A549 (cell line): ENCODE measurements at places on chromosomes 11 and 22.

DNA sequence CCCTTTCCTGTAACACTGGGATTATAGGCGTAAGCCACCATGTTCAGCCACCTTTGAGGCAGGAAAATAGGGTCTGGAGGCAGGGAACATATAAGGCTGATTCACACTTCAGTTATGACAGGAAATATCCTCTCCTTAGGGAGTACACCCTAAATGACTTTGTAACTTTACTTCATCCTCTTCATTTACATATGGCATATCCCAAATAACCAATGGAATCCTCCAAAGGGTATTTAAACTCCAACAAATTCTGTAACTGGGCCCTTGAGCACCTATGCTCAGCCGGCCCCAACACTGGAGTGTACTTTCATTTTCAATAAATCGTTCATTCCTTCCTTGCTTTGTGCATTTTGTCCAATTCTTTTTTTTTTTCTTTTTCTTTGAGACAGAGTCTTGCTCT lies 1.6 kb upstream of the KAT5 start:
- DNase-seq = no peak

GRCh38 chr11:29985248-29985647 lies 31.6 kb downstream of the KCNA4 start:
- DNase-seq = no peak

GRCh38 chr22:26941896-26942636 lies 284.7 kb downstream of the MIAT start:
- DNase-seq = no peak

DNA sequence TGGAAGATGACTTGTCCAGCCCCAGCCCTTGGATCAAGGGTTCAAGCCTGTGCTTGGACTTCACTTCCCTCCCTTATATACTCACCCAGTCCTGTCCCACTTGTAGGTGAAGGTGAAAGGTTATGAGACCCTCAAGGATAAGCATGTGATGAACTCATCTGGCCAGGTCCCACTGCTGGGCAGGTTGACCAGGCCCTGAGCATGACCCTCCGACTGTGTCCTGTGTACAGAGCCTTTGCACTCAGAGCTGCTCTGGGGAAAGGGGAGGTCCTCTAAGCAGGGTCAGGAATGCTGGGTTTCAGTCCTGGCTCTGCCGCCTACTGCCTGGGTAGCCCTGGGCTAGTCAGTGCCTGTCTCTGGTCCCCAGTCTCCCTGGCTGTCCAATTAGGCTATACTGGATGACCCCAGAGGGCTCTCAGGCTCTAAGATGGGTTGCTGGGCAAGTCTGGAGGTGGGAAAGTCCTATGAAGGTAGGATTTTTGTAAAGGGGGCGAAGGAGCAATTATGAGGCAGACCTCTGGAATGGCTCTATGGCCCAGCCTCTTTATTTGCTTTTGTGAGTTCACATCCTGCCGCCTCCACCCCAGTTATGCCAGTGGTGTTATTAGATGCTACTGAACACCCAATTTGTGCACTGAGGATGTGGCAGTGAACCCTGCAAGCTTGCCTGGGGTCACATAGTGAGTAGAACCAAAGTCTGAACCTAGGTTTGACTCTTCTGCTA lies 14.1 kb downstream of the DGAT2 start:
- DNase-seq = no peak

DNA sequence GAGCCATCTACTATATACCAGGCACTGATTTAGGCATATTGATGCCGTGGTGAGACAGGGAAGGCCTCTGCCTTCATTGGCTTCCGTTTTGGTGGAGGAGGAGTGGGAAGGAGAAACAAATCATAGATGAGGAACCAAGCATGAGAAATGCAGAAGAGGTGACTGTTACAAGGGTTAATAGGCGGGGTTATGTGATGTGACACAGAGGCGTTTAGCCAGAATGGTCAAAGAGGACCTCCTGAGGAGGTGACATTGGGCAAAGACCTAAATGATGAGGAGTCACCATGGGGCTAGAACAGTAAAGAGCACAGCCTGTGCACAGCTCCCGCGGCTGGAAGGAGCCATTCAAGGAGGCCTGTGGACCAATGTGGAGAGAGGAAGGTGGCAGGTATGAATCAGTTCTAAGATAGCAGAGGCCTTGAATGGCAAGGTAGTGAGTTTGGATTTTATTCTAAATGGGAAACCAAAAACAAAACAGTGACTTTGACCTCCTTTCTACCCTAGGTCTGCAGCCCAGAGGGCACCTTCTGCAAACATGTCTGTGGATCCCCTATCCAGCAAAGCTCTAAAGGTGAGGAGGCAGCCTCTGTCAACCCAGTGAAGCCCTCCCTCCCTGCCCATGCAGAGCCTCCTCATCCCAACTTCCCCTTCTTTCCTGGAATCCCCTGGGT lies 11.7 kb downstream of the MAFF start:
- no peak for DNase-seq

GRCh38 chr11:115238791-115239190 lies 265.4 kb downstream of the CADM1 start:
- no peak for DNase-seq

GRCh38 chr22:30918761-30919160 lies 49.8 kb downstream of the MORC2 start:
- no peak for DNase-seq

DNA sequence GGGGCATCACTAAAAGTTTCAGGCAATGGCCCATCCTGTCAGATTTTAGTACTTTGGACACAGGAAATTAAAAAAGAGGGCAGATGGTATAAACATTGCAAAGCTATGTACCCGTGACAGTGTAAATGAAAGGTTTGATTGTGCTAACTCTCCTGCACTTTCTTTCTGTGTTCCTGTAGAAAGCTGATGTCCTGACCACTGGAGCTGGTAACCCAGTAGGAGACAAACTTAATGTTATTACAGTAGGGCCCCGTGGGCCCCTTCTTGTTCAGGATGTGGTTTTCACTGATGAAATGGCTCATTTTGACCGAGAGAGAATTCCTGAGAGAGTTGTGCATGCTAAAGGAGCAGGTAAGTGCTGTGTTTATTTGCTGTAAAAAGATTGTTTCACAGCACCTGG lies 10.3 kb downstream of the CAT start:
- DNase-seq = no peak

- DNase-seq = no peak
Observed at GRCh38 chr11:60208146-60208895, 25.4 kb upstream of the MS4A6A start.

DNA sequence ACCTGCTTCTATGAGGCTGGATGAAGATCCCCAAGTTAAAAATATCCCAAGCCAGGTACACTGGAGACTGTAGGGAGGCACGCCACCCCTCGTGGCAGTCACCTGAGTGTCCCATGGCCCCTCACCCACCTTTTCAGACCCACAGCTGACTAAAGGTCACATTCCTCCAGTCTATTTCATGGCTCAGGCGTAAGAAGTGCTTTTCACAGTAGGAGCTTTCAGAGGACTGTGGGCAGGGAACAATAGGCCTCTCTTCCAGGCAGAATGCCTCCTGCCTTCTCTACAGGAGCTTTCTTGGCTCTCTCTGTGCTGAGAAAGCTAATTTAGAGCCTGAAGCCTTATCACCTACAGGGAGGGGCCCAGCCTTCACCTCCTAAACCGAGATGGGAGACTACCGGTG lies 73.8 kb downstream of the C11orf58 start:
- no peak for DNase-seq

DNA sequence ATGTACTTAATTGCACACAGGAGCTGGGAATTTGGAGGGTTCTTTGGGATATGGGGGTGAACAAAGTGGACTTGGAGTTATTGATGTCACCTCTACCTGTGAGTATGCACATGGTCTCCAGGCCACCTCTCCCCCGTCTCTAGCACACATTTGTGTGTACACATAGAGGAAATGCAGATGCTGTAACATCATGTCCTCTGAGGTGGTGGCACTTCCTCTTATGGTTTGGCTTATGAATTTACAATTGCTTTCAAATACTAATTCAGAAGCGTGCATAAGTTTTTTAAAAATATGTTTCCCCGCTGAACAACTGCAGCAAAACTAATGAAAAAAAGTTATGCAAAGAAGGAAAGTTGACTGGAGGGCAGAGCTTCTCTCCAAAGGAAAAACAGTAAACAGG lies 152.0 kb upstream of the TENM4 start:
- no peak for DNase-seq

- no peak for DNase-seq
Observed at GRCh38 chr11:83459798-83460197, 173.6 kb upstream of the CCDC90B start.

DNA sequence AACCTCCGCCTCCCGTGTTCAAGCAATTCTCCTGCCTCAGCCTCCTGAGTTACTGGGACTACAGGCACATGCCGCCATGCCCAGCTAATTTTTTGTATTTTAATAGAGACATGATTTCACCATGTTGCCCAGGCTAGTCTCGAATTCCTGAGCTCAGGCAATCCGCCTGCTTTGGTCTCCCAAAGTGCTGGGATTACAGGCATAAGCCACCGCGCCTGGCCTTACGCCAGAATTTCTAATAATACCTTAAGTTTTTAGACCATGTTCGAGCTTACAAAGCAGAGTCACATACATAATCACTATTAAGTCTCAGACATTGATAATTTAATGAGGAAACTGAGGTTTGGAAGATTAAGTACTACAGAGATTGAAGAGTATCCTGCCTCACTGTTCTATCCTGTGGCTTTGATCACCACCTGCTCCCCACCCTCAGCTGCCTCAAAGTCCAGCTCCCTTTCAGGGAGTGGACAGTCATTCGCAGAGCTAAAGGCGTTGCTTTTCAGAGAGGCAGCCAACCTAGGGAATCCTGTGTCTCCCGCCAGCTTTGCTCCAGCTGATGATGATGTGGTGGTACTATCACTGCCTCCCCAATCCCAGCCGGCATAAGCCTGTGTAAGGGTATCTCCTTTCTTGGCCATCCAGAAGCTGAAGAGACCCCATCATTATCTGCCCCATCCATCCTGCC lies 7.7 kb downstream of the UBASH3B start:
- no peak for DNase-seq

- no peak for DNase-seq
Observed at GRCh38 chr22:27318516-27318915, 483.0 kb downstream of the MN1 start.

DNA sequence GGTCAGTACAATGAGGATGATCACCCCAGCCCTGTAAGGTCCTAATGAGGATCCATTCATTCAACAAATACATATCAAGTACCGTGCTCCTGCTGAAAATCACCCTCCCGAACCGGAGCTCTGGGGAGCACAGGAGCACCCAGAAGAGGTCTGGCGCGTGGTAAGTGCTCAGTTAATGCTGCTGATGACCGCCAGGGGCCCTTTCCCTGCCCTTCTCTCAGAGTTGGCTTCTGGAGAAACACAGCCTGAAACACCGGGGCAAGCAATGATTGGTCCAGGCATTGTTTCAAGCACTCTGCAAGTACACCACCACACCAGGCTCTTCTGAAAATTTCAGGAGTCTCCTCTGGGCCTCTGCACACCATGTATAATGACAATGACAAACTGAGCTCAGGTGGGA lies 3.8 kb upstream of the CCDC86 start:
- DNase-seq = peak; percentile 28

DNA sequence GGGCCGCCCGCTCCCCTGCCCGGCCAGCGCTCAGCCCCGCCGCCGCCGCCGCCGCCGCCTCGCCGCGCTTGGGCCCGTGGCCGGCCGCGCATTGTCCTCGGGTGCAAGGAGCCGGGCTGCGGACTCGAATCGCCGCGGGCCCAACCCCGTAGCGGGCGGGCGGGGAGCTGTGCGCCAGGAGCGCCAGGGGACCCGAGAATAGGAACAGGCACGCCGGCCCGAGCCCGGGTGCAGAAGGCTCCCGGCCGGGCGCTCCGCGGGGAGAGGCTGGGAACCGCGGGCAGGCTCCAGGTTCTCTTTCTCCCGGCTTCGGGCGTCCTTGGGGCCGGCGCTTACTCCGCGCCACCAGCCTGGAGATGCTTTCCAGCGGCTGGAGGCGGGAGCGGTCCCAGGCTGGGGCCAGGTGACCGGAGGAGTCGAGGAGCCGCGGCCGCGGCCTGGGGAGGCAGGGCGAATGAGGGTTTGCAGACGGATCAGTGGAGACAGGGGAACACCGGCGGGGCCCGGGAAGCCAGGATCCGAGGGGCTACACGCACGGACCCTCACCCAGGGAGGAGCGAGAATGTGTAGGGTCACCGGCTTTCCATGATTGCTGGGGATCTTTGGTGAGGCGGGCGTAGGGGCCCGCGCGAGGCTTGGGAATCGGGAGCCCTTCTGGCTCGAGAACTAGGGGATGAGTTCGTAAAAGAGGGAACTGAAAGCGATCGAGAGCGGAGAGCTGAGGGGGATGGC lies 726 bp downstream of the PKNOX2 start:
- no peak for DNase-seq

DNA sequence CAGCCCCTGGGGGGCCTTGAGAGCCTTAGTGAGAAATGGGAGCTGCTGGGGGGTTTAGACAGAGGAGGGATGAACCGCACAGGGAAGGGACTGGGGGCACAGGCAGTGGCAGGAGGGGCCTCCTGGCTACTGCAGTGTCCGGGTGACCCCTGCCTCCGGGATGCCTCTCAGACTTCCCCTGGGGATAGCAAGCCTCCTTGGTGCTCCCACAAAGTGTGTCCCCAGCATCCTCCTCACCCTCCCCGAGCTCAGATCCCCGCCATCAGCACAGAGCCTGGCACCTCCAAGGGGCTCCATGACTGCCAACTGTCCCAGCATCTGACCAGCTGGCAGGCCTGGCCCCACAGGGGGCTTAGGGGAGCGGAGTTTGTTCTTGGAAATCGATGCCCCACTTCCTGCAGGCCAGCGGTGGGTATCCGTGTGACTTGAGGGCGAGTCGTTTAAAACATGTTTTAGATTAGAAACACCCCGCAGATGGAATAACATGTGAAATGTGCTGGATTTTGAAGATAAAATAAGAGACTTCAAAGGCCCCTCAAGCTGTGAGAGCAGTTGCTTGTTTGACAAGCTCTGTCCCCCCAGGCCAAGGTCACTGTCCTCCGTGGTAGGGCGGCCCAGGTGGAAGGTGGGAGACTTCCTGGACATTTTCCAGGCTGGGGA lies 13.5 kb upstream of the FLRT1 start:
- DNase-seq = no peak

DNA sequence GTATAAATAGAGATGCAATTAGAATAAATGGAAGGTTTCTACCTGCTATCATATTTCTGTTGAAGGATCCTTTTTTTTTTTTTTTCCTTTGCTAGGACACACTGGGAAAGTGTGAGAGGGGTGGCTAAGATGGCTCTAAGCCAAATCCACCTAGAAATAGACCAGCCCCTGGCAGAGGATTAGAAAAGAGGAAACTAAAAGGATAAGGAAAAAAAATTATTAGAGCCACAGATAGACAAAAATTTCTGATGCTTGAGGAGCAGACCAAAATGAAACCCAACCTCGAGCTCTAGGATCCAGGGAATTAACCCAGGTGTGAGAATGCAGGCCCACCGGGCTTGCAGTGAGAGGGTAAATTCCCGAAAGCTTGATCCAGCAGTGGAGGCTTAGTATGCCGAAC lies 262.3 kb downstream of the CADM1 start:
- DNase-seq = no peak

DNA sequence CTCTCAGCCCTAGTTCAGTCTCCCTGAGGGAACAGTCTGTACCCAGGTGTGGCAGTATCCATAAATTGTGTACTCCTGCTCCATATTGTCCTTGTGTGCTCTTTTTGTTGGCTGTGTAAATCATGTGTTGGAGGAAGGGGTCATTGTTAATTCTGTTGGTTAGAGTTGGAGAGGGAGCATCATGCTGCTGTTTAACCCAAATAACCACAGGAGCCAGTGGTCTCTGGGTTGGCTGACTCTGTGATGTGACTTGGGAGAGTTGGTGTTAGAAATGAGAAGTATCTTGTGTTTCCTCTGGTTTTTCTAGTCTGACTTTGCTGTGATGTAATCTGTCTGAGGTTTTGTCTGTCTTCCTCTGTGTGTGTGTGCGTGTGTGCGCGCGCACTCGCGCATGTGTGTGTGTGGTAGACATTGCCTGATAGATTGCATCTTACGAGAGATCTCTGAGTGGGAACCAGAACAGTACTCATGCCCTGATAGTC lies 30.5 kb downstream of the CTNND1 start:
- no peak for DNase-seq

- peak; percentile 18 for DNase-seq
Observed at GRCh38 chr11:22976146-22976545, 115.9 kb upstream of the CCDC179 start.
